ENCODE measurements at places on chromosomes 4 and X. TPM values are rescaled to one million over a fixed set of nuclear protein-coding genes. Genes with fewer than 3 reads are reported as not detected.

GRCh38 chr4:93719552-93719951 is 109.0 kb upstream of the ATOH1 start:
- DNase-seq = no peak

DNA sequence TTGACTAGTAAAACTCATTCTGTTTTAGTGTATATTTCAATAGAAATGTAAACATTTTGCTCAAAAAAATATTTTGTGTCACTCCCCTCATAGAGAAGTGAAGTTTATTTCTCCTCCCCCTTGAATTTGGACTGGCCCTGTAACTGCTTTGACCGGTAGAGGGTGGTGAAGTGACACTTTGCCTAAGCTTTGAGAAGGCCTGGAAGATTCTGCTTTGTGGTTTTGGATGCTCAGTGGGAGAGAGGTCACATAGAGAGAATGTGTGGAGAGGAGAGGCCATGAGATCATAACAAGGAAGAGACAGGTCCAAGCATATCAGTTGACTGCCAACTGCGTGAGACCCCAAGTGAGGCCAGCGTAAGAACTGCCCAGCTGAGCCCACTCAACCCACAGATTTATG is 19.1 kb upstream of the ARX start:
- no peak for DNase-seq

GRCh38 chrX:23720117-23720677 is 22.9 kb downstream of the ACOT9 start:
- DNase-seq = no peak

GRCh38 chr4:36256398-36256891 is 12.1 kb upstream of the ARAP2 start:
- DNase-seq = no peak

DNA sequence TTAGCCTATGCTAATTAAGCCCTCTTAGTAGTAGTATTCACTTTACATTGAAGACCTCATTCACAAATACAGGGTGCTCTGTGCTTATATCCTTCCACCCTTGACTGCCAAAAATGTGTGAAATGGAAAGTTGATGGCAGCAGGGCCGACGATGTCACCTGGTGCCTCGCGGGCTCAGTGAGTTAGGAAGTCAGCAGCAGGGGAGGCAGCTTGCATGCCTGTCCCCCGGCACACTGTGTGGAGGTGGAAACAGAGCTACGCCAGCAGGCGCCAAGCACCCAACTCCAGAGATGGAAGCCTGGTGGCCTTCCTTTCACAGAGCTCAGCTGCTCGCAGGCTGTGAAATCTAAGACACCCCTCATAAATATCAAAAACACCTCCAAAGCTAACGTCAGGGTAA is 8.4 kb downstream of the MSL3 start:
- DNase-seq = peak; percentile 37

DNA sequence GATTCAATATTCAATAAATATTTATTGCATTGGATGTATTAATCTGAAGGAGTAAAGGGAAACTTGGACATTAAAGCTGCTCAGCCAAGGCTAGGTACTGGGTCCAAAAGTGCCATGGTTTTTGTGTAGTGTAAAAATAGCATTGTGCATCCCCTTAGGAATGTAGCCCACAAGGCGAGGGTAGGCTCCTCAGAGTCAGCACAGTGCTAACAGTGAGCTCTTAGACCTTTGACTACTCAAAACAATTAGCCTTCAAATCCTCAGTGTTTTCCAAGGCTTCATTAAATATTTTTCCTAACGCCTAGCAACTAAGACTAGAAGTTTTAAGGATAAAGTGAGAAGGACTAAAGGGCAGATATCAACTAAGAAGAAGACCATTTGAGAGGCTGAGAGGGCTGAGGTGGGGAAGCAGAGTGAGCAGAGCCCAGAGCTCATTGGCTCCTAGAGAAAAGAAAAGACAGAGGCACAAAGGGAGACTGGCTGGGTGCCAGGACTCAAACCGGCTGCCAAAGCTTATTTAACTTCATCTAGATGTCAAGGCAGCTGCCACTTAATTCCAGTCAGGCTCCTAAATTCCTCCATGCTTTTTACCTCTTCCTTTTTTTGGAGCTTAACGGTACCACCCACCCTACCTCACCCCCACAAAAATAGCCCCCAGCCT is 17.0 kb downstream of the PRKG2 start:
- no peak for DNase-seq

DNA sequence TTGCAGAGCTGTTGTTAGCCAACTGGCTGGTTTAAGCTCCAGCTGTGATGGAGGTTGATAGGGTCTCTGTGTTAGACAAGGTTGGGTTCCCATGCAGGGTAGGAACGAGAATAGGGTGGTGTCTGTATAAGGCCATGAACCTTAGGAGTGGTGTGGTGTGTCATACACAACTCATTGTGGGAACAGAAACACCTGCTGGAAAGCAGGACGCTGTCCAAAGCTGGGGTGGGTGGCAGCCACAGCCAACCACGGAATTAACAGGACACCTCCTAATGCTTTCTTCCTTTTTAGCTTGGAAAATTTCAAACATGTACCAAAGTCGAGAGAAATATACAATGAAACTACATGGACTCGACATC is 94.4 kb downstream of the ARHGAP10 start:
- DNase-seq = no peak

DNA sequence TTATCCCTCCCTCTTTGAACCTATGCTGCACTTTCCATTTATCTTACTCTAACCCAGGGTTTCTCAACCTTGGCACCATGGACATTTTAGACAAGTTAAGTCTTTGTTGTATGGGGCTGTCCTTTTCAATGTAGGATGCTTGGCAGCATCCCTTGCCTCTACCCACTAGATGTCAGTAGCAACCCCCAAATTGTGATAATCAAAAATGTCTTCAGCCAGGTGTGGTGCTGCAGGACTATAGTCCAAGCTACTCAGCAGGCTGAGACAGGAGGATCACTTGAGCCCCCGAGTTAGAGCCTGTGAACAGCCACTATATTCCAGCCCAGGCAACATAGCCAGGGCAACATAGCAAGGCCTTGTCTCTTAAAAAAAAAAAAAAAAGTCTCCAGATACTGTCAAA is 7.0 kb downstream of the LRCH2 start:
- DNase-seq = no peak

DNA sequence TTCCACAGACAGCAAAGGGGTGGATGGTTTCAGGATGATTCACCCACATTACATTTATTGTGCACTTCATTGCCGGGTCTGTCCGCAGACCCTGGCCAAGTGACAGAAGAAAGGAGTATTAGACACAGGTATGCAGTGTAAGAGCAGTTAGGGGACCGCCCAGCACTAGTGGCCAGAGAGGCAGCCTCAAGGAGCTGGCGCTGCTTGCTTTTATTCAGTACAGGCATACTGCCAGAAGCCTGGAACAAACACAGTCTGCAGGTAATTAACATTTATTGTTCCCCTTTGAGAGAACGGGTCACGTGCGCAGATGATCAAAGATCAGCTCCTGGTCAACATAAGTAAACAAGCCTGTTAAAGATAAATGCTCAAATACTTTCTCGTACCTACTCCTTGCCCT is 1639.0 kb upstream of the IGFBP7 start:
- DNase-seq = no peak

DNA sequence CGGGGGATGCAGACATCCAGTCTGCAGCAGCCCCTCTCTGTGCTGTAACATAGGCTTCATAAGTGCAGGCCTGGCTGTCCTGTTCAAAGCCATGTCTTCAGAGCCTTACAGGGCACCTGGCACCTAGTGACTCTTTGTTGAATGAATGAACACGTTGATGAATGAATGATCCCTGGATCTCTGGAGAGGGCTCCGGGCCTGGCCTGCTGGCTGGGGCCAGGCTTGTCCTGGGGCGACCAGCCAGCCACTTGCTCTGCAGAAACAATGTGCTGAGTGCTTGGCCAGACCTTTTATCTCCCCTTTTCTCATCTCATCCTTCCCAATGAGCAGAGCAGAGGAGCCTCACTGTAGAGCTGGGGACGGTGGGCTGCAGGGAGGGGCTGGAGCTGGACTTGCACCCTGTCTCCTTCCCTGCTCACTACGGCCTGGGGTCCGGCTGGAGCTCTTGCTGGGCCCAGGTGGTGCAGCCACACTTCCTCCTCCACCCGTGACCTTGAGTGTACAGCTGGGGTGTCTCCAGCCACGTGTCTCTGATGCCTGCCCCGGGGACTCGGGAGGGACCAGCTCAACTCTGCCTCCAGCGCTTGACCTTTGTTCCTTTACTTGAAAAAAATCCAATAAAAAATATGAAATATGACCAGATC is 77.9 kb downstream of the PSAPL1 start:
- DNase-seq = no peak

The MYL5 gene
- total RNA-seq = 22.7 TPM

DNA sequence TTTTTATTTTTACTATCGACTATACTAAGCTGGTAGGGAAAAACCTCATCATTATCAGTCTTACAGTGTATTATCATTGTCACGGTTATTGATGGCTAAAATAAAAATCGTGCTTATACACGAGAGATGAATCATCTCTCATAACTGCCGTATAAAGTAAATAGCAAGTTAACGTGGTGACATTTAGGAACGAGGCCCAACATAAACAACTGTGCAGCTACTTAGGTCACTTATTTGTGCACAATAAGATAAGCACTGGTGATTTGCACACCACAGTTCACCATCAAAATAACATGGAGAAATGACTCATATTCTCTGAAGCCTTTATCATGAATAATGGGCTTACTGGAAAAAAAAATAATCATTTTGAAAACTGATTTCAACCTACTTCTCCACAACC is 482.0 kb upstream of the TENM3 start:
- no peak for DNase-seq

GRCh38 chrX:40391662-40392061 is 189.1 kb upstream of the ATP6AP2 start:
- DNase-seq = no peak

GRCh38 chr4:968221-968620 is 5.1 kb downstream of the DGKQ start:
- no peak for DNase-seq

The ZIC3 gene
- not detected for total RNA-seq

- no peak for DNase-seq
Measured at GRCh38 chrX:39809331-39809730, 288.4 kb downstream of the BCOR start.

DNA sequence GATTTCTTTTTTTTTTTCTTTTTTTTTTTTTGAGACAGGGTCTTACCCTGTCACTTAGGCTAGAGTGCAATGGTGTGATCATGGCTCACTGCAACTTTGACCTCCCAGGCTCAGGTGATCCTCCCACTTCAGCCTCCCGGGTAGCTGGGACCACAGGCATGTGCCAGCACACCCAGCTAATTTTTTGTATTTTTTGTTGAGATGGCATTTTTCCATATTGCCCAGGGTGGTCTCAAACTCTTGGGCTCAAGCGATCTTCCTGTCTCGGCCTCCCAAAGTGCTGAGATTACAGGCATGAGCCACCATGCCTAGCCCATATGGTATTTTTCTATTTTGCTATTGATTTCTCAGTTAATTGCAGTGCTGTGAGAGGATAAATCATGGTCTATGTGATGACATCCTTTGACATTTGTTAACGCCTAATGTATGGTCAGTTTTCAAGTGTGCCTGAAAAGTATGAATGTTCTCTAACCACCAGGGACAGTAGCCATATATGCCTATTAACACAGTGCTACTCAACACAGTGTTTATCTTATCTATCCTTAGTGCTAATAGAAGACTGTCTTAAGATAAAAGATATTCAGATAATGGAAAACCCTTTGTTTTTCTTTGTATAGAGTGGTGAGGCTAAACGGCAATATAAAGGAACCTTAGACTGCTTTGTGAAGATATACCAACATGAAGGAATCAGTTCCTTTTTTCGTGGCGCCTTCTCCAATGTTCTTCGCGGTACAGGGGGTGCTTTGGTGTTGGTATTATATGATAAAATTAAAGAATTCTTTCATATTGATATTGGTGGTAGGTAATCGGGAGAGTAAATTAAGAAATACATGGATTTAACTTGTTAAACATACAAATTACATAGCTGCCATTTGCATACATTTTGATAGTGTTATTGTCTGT is 9.1 kb upstream of the HSPA4L start:
- no peak for DNase-seq

DNA sequence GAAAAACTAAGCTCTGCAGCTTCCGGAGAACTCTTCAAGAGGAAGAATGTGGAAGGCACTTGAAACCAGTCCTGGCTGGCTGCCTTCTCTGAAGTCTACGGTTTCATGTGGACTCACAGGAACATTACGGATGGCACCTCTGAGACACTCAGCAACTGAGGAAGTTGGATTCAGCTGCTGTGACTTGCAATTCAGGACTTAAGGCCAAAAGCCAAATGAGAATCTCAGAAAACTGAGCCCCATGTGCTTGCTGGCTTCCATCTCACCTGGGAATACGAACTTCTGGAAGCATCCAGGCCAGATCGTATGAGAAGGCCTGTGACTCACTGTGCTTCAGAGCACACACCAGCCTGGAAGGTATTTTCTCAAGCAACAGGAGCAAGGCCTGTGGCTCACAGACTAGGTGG is 107.8 kb upstream of the GPC4 start:
- no peak for DNase-seq

The SULT1E1 gene
- total RNA-seq = not detected

DNA sequence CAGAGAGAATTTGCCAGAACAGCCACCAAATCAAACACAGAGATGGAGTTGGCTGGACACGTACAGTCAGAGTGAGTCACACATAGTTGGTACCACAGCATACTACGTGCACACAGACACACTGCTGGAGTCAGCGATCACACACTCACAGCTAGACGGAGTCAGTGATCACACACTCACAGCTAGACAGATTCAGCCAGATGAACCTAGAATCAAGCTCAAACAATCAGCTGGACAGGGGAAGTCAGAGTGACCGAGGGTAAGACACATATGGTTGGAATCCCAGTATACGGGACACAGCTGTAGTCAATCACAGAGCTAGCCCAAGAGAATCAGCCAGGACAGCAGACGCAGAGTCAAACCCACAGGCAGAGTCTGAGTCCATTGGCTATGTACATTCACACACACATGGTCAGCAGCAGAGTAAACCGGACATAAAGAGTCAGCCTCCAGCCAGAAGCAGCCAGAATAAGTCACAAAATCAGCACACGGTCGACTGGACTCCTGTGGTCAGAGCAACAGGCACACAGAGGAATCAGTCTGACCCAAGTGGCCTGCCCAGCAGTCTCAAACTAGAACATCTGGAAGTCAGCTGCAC is 4.6 kb downstream of the SLC38A5 start:
- DNase-seq = no peak

GRCh38 chr4:84800256-84800655 is 166.2 kb downstream of the WDFY3 start:
- DNase-seq = no peak

The KIT gene
- 0.28 TPM for total RNA-seq

GRCh38 chrX:29560065-29560464 is 655.3 kb upstream of the MAGEB2 start:
- DNase-seq = no peak

DNA sequence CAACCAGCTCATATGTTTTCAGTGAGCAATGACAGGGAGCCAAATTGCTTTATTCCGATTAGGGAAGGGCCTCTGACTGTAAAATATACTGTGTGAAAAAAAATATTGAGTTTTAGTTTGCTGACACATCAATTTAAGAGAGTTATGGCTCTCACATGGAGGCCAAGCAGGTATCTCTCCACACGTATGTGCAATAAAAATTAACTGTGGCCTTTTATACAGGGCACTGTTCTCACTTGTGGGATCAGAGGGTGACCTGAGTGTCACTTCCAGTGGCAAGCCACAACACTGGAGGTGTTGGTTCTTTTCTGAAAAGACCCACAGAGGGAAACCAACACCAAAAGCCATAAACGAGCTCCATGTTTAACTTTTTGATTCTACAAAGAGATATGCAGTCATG is 462.8 kb downstream of the MID1IP1 start:
- peak; percentile 6 for DNase-seq
